ENCODE measurements at places on chromosomes 1 and 21.

DNA sequence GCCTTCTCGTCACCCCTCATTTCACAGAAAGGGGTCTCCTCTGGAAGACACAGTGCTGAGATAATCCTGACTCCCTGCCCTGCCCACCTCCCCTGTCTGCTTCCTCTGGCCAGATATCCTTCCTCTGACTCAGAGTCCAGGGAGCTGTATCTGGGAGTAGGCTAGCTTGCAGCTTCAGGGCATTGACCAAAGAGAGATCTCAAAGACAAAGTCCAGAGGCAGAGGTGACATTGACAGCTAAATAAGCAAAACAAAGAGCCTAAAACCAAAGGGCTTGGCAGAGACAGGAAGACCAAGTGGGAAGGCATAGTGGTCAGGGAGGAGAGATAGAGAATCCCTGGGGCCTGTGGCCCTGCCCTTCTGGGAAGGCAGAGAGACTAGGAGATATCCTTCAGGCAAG is 64.9 kb downstream of the TNR start:
- DNase-seq = no peak

DNA sequence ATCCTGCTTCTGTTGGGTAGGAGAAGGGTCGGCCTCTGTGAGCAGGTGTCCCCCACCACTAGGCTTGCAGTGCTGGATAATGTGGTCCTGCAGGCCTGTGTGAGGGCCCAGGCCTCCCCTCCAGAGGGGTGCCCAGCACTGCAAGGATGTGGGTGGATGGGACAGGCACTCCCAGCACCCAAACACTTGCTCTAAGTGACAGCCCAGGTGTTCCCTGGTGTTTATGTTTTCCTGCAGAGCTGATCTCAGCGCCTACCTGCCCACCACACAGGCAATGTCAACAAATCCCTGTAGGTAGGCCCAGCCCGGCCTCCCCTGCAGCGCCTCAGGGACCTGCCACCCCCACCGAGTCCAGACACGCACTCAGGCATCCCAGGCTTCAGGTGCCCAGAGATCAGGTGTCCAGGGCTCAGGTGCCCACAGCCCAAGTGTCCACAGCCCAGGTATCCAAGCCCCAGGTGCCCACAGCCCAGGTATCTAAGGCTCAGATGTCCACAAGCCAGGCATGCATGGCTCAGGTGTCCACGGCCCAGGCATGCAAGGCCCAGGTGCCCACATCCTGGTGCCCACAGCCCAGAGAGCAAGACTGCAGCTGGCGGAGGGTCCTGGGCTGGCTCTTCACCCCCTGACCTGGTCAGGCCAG is 59.2 kb downstream of the WNT9A start:
- no peak for DNase-seq

- DNase-seq = no peak
Observed at GRCh38 chr1:101264697-101265096, 27.9 kb downstream of the S1PR1 start.

GRCh38 chr1:156452907-156453306 is 47.7 kb downstream of the MEF2D start:
- DNase-seq = no peak

DNA sequence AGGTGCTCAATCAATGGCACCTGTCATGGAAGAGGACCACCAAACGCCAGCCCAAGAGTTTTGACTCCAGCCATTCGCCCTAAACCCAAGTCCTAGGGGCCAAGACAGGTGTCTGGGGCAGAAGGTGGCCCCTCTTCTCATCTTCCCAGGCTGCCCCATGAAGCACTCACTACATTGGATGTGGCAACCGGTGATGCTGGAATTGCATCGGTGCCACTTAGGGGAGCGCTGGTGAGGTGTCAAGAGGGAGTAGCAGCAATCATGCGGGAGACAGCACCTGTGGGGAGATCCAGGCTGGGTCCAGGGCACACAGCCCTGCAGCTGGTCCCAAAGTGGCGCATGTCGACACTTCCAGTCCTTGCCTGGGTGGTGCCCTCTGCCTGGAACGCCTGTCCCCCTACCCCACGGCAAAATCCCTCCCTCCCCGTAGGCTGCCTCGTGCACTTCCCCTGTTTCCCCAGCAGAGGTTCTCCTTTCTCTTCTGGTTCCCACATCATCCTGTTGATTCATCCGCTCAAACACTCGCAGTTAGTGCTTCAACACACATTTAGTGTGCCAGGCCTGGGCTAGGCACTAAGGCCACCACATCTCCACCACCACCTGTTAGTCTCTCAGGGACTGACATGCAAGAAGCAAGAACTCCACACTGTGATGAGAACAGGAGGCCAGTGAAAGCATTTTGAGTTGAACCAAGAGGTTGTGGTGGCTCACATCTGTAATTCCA is 18.5 kb downstream of the PLA2G2D start:
- no peak for DNase-seq

- DNase-seq = no peak
Observed at GRCh38 chr1:233019778-233020325, 69.4 kb downstream of the NTPCR start.

GRCh38 chr1:243910607-243911006 is 60.6 kb upstream of the AKT3 start:
- DNase-seq = no peak

- DNase-seq = no peak
Observed at GRCh38 chr1:109266965-109267364, 16.0 kb downstream of the PSRC1 start.

DNA sequence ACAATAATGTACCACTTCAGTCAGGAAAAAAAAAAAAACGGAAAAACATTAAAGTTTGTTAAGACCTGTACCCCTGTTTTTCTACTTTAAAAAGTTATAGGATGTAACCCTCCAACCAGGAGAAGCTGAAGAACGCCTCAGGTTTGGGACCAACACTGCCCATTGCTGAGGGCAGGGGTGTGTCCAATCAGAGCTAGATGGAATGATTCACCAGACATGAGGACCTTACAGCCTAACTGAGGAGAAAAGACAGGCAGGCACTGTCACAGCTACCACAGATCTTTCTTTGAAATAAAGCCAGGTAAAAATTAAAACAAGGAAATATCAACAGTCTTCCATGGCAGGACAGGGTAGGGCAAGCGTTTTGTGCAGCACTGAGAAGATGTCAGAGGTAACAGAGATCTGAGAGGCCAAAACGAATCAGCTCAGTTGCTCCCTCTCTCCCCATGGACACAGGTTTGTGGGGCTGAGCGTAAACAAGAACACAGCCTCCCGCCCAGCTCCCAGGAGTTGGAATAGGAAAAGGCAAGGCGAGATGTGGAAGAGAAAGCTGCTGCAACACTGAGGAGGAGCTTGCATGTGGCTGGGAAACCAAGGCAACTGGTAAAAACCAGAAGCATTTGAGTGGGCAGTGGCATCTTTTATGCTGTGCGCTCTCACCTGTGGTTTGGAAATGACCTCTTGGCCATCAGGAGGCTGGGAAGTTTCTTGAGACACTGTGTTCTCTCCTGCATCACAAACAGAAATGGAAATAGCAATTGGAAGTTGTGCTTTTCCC is 34.0 kb downstream of the SEC16B start:
- no peak for DNase-seq

GRCh38 chr1:156490401-156491032 is 10.1 kb downstream of the MEF2D start:
- DNase-seq = no peak

DNA sequence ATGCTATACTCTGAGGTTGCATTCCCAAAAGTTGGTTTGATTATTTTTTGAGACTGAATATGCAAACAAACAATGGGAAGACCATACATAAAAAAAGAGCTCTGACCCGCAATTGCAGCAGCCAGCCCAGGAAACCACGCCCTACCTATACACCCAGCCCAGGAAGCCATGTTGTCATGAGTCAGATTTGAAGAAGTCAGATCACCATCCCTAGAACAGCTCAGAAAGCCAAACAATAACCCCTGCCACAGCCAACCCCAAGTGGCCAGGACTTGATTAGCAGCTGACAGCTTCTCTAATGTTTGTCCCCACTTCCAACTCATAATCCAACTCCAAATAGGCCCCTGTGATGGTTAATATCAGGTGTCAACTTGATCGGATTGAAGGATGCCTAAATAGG is 621.9 kb downstream of the NPHP4 start:
- no peak for DNase-seq

DNA sequence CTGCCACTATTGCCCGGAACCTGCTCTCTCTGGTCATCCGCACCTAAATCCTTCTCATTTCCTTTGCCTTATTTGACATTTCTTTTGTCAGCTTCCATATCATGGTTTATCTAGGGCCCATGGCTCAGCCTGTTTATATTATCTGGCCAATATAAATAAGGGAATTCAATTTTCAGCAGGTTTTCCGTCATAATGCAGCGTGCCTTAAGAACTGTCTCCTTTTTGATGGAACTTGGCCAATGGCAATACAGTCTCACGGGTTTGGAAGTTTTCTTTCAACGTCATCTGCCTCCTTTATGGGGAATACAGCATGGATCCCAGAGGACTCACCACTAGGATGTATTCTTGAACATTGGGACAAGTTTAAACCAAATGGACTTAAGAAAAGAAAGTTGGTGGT is 77.8 kb upstream of the KIAA0040 start:
- DNase-seq = no peak

- DNase-seq = no peak
Observed at GRCh38 chr1:225666495-225666894, 13.6 kb upstream of the ENAH start.

DNA sequence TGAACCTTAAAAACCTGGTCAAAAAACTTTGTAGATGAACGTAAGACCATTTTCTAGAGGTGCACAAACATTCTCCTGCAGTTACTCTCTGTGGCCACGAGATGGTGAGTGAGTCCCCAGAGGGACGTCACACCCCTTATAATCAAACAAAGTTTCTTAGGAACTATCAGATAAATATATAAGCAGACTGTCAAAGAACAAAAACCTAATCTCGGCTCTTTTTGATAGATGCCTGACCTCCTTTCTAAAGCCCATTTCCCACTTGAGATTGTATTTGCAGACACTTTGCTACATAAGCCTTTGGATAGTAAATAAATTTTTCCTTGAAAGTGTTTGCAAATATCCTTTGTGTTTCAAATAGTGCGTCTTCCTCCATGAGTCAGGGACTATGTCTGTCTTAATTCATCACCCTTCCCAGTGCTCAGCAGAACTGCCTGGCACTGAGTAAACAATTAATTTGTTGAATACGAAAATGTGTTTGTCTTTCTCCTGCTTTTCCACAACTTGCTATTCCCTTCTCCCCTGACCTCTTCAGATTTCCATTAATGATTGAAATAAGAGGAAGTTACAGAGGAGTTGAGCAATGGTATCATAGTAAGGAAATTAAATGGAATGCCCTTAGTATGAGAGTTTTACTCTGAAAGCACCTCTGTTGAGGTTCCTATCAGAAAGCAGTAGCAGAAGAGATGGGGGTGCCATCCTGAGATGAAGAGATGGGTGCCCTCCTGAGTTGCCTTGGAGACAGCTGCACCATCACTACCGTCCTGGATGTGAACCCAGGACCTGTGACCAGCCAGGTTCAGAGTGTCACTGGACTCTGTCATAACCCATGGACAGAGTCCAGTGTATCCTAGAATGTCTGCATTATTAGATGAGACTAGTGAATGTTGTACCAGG is 57.8 kb upstream of the RAVER2 start:
- DNase-seq = no peak

DNA sequence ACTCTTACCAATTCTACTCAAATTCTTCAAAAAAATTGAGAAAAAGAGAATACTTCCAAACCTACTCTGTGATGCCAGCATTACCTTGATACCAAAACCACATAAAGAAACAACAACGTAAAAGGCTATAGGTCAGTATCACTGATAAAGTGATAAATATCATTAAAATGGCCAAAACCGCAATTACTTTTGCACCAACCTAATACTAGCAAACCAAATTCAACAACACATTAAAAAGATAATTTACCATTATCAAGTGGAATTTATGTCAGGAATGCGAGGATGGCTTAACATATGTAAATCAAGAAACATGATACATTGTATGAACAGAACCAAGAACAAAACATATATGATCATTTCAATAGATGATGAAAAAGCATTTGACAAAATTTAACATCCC is 7.0 kb downstream of the SPAG17 start:
- no peak for DNase-seq

DNA sequence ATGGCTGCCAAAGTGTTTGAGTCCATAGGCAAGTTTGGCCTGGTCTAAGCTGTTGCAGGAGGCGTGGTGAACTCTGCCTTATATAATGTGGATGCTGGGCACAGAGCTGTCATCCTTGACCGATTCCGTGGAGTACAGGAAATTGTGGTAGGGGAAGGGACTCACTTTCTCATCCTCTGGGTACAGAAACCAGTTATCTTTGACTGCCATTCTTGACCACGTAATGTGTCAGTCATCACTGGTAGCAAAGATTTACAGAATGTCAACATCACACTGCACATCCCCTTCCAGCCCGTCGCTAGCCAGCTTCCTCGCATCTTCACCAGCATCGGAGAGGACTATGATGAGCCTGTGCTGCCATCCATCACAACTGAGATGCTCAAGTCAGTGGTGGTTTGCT is 215.8 kb upstream of the JUN start:
- DNase-seq = no peak

GRCh38 chr21:41318218-41318617 is 1.6 kb downstream of the FAM3B start:
- DNase-seq = no peak

DNA sequence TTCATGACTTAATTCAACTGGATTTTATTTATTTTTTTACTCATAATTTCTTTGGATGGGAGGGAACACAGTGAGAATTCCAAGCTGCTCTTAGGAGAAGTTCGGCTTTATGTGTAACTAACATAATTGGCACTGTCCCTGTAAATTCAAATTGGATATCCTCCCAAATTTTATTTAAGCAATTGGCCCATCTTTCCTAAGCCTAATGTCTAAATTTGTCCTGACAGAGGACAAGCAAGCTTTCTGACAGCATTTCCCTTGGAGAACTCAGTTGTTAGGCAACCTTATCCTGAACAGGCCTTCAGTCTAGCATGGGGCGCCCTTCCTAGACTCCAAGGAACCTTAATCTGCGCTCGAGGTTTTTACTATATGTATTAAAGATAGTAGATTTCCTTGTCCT is 550.3 kb downstream of the NUF2 start:
- no peak for DNase-seq

GRCh38 chr1:200627575-200628222 is 7.1 kb upstream of the KIF14 start:
- DNase-seq = no peak

GRCh38 chr21:34974162-34974981 is 74.7 kb downstream of the RUNX1 start:
- no peak for DNase-seq

- no peak for DNase-seq
Observed at GRCh38 chr1:223052931-223053330, 90.1 kb downstream of the TLR5 start.

DNA sequence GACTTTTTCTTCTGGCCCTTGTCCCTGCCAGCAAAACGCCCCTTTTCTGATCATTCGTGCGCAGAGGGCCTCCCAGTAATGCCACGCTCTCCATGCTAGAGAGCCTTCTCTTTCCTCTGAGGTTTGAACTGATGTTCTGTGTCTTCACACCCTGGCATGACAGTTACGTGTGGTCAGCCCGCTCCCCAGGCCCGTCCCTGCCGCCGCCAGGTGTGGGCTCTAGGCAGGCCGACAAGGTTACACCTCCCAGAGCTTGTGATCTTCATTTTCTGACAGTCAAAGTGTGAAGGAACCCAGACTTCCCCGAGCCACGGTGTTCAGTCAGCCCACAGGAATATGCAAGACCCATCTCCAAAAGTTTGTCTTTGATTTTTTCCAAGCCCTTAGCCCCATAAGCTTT is 265.6 kb downstream of the TM2D1 start:
- no peak for DNase-seq

- DNase-seq = no peak
Observed at GRCh38 chr1:220966881-220967611, 87.8 kb downstream of the HLX start.

- DNase-seq = no peak
Observed at GRCh38 chr1:160284220-160284781, 632 bp downstream of the PEX19 start.

Data from brain pericyte (primary cell).